ENCODE measurements at places on chromosomes 4 and X. TPM values are rescaled to one million over a fixed set of nuclear protein-coding genes. Genes with fewer than 3 reads are reported as not detected.

Gene CXXC4
- total RNA-seq, result 0.61 TPM

GRCh38 chrX:129750971-129751370, 12.2 kb downstream of the XPNPEP2 start:
- no peaks in the 10 kb centered on the region for H3K36me3 ChIP-seq
- H3K27me3 ChIP-seq, result no peaks in the 10 kb centered on the region
- H3K4me3 ChIP-seq, result no peak overlapping the region
- no peak overlapping the region for H3K27ac ChIP-seq

DNA sequence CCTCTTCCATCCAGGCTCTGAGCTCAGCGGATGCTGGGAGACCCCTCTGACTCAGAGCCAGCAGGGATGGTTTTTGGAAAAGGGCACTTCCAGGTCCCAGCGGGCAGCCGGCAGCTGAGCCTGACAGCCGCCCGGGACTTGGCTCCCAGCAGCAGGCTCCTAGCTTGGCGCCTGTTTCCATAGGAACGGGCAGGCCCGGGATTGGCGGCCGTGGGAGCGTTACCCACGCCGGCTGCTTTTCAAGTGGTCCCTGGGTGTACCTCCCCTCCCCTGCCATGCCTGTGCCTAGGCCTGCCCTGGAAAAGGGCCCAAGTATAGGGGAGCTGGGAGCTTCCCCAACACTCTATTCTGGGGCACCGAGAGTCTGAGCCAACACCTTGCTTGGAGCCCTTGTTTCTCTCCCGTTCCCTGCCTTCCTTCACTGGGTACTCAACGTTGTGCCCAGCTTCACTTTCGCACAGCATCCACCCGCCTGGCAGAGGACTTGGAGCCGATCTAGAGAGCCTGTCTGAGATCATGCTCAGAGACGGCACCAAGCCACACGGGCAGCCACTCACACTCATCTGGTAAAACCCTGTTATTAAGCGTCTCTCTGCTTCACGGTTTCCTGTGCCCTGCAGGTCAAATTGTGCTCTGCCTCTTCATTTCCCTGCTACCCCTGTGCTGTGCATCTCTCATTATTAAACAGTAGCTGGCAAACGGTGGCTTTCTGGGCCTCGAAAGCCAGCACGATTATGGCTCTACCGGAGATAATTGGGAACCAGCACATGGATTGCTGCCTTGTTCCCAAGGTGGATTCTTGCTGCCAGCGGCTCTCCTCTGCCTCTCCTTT, 521.5 kb downstream of the BCOR start:
- no peak overlapping the region for H3K27ac ChIP-seq
- H3K27me3 ChIP-seq, result no peaks in the 10 kb centered on the region
- H3K4me3 ChIP-seq, result no peak overlapping the region
- no peak for DNase-seq
- H3K4me1 ChIP-seq, result no peaks in the 10 kb centered on the region

DNA sequence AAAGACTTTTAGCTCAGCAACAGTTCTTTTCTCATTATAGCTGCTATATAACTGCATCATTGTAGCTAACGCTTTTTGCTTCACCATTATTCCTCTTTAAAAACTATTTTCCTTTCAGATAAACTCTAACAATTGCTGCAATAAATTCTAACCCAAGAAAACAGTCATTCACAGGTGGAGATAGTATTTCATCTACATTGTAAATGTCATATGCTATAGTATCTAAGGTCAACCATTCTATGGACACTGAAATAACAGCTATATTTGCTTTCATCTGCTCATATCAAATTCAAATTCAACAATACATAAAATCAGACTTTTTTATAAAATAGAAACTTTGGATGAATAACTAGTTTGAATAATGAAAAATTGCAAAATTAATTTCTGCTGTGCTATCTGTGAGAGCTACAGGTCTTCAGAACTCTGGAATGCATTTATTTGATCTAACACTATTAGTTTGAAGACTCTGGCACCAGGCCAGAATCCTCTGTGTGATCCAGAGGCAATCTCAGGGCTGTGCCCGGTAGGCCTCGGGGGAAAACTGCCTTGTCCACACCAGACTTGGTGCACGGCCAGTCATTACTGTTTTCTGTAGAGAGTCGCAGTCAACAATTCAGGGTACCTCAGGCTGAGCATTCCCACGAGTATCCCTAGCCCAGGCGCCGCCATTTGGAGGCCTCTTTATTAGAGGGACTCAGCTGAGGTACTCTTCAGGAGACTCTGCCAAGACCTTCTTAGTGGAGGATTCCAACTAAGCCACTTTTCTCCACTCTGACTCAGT, 332.4 kb downstream of the SLC7A11 start:
- DNase-seq, result peak; percentile 45
- no peaks in the 10 kb centered on the region for H3K36me3 ChIP-seq
- no peaks in the 10 kb centered on the region for H3K4me1 ChIP-seq
- no peak overlapping the region for H3K4me3 ChIP-seq

DNA sequence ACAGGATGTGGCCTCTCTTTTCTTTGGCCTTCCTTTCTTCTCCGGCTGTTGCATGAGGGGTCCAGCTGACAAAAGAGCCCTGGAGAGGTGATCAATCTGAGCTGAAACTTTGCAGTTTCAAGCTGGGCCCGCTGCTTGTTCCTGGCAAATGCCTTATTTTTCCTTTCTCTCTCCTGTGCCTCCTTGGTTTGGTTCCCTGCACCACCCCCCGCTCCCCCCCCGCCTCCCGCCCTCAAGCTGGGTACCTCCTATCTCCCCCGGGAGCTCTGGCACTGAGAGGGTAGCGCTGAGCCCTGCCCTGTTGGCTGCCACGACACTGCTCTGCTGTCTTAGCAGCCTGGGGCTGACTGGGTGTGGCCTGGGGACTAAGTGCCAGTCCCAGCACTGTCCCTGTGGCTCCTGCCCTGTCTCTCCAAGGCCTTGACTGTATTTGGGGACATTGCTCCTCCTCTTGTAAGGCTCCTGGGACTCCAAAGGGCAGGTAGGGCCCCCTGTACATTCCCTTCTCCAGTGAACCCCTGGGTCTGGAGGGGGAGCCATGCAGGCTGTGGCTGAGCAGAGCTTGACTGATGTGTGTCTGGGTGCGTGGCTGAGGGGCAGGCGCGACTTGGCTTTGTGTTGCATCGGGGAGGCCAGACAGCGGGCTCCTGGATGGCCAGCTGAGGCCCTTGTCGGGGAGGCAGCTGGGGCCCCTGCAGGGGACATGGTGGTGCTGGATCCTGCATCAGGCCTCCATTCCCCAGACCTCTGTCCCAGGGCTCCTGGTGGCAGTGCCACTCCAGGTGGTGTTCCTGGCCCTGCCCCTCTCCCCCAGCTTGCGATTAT, 1.1 kb downstream of the PLXNA3 start:
- H3K27me3 ChIP-seq, result no peaks in the 10 kb centered on the region
- DNase-seq, result no peak
- peak overlapping the region; percentile 64 for H3K4me3 ChIP-seq
- no peaks in the 10 kb centered on the region for H3K36me3 ChIP-seq
- no peaks in the 10 kb centered on the region for H3K4me1 ChIP-seq

DNA sequence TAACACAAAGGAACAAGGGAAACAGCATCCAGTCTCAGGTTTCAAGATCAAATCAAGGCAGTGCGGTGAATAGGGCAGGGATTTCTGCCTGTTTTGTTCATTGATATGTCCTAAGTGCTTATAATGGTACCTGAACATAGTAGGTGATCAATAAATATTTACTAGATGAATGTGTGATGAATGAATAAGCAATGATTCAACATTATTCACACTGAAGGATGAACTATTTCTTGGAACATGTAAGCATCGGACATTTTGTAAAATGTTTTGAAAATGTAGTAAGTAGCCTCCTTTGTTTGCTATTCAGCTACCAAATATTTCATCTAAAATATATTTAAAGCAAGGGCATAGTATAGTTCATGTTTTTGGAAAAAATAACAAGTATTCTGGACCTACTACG, 67.8 kb downstream of the USP38 start:
- H3K4me3 ChIP-seq, result no peak overlapping the region
- no peak for DNase-seq
- no peaks in the 10 kb centered on the region for H3K36me3 ChIP-seq

DNA sequence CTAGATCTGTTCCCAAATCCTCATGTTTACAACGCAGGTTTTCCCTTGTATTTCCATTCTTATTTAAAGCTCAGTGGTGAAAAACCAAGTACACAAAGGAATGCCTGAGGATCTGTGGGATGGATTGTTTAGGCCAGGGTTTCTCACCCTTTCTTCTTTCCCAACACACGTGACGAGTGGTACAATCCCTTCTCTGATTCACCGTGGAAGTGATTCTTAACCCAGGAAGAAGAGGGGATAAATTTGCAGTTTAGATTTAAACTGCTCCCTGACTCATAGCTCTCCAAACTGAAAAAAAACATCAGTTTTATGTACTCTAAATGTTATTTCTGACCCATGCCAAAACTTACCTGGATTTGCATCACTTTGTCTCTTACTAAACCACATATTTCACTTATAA, 17.0 kb downstream of the PAQR3 start:
- H3K36me3 ChIP-seq, result peaks cover 8% of the 10 kb centered on the region
- DNase-seq, result no peak
- no peaks in the 10 kb centered on the region for H3K4me1 ChIP-seq
- H3K4me3 ChIP-seq, result no peak overlapping the region
- H3K27ac ChIP-seq, result no peak overlapping the region
